ENCODE measurements at places on chromosomes 6 and 20.

DNA sequence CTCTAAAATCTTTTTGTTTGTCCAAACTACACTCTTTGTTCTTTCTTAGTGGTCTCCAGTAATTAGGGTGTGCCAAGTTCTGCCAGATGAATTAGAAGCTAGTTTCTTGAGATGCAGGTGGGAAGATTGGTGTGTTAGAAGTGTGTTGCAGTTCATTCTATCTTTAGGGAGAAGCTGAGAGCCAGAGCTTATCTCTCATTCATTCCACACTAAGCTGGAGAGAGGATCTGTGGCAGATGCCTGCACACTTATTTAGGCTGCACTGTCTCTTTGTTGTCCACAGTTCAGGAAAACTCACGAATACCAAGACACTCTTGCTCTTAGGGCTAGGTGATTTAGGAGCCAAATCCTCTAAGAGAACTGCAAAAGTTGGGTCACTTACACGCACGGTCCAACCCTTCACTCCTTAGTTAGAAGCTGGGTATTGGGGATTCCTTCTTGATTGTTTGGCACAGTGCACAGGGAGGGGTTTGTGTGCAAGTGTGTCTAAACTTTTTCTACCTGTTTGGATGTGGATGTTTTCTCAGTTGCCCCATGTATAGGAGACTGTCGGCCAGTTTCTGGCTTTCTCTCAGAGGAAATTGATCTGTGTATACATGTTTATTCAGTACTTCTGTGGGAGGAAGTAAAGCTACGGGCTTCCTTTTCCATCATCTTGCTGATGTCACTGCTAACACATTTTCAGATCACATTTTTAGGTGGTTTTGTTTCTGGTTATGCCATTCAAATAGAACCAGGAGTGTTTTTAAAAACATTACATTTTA lies 49.5 kb downstream of the SMAP1 start:
- DNase-seq = no peak

- no peak for DNase-seq
These were observed 224.2 kb downstream of the DLL1 start for GRCh38 chr6:170066679-170067078.

GRCh38 chr6:90790058-90790457 lies 203.2 kb upstream of the MAP3K7 start:
- no peak for DNase-seq

GRCh38 chr6:130677312-130677711 lies 149.9 kb upstream of the SMLR1 start:
- no peak for DNase-seq

DNA sequence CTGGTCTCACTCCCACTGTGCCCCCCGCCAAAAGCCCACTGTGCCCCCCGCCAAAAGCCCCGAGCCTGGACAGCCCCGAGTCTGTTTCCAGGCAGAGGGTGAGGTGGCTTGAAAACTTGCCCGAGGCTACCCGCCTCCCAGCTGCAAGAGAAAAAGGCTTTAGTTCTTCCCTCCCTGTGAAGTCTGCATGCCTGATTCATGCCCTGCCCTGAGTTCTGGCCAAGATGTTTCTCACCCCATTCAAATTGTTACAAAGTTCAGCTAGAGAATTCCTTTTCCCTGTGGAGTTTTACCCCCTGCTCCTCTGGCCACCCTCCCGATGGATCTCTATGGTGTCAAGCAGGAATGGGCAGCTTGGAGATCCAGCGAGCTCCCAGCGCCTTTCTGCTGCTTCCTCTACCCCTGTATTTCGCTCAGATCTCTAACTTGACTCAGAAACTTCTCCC lies 298.8 kb upstream of the MAP3K7 start:
- no peak for DNase-seq

GRCh38 chr20:25049261-25050060 lies 8.5 kb downstream of the ACSS1 start:
- no peak for DNase-seq

GRCh38 chr20:8335495-8336195 lies 203.6 kb downstream of the PLCB1 start:
- DNase-seq = no peak

GRCh38 chr20:48015141-48015910 lies 230.0 kb upstream of the SULF2 start:
- no peak for DNase-seq

- no peak for DNase-seq
These were observed 18.6 kb downstream of the MOXD1 start for GRCh38 chr6:132382630-132383175.

- no peak for DNase-seq
These were observed 4.0 kb downstream of the BLTP3A start for GRCh38 chr6:34795836-34796425.

DNA sequence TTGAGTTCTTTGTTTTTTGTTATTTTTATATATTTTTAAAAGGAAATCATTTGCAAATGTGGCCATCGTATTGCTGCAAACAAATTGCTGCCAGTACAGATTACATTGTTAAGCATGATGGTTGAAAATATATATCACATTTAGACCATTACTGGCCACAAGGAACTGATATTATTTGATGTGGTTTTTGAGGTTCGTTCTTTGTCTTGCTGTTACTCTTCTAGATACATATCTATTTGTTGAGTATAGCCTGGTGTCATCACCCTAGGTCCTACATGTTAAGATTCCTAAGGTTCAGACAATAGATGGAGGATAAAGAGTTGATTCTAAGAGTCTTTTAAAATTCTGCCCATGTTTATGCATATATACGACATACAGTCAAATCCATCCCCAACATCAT lies 306.0 kb downstream of the FARS2 start:
- no peak for DNase-seq

- DNase-seq = no peak
These were observed 23.7 kb downstream of the MOCS3 start for GRCh38 chr20:50982363-50982762.

Data from NCI-H1092 (cell line).